CD4-positive, alpha-beta memory T cell (primary cell): ENCODE measurements at places on chromosomes 4 and X. TPM values are rescaled to one million over a fixed set of nuclear protein-coding genes. Genes with fewer than 3 reads are reported as not detected.

GAGE13 gene
- polyA plus RNA-seq, result not detected

RAB41 gene
- not detected for polyA plus RNA-seq

CLIC2 gene
- polyA plus RNA-seq, result 0.18 TPM

GIMD1 gene
- polyA plus RNA-seq, result not detected

MAOB gene
- polyA plus RNA-seq, result not detected

DNA sequence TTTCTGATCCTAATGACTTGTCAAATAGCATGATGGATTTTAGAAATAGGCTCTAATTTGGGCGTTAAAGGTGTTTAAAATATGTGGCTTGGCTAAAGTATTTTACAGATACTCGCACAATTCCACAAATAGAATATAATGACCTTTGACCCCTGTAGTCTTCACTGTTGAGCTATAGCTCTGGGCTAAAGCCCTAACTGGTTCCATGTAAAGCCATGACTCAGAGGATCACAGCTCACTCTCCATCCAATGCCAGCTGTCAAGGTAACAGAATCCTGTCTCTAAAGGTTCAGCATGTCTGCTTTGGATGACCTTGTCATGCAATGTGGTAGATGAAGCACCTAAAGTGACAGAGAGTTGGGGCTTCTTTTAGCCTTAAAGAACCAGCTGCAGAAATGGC, 42.5 kb downstream of the TLR10 start:
- H3K36me3 ChIP-seq, result no peaks in the 10 kb centered on the region
- no peak overlapping the region for H3K27ac ChIP-seq
- no peak overlapping the region for H3K4me3 ChIP-seq
- H3K4me1 ChIP-seq, result no peaks in the 10 kb centered on the region
- DNase-seq, result no peak

GRCh38 chr4:27020603-27021002, 160.0 kb downstream of the STIM2 start:
- DNase-seq, result no peak
- peaks cover 19% of the 10 kb centered on the region for H3K36me3 ChIP-seq
- no peaks in the 10 kb centered on the region for H3K27me3 ChIP-seq
- no peak overlapping the region for H3K27ac ChIP-seq
- no peak overlapping the region for H3K4me3 ChIP-seq

DNA sequence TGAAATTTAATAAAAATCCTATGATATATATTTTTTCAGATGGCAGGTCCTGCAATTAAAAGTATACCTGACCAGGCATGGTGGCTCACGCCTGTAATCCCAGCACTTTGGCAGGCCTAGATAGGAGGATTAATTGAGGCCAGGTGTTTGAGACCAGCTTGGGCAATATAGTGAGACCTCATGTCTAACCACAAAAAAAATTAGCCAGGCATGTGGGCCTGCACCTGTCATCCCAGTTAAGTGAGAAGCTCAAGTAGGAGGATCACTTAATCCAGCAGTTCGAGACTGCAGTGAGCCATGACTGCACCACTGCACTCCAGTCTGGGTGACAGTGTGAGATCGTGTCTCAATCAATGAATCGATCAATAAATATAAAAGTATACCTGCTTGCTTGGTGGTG, 2.5 kb downstream of the OCIAD2 start:
- DNase-seq, result no peak
- no peak overlapping the region for H3K4me3 ChIP-seq

DNA sequence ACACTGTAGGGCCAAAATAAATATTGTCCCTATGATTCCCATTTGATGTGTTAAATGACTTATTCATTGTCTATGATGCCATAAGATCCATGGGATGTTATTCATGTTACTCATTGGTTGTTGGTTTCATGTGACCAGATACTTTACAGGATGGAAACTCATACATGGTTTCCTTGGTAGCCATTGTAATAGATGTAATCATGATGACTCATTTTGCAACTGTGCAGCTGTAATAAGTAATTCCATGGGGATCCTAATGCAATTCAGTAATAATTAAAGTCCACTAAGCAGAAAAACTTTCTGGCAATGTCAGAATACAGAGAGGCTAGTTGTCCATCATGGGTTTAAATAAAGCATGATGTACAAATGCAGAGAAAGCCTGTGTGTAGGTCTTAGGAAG, 389.7 kb upstream of the NR3C2 start:
- no peak for DNase-seq
- no peaks in the 10 kb centered on the region for H3K36me3 ChIP-seq
- H3K27me3 ChIP-seq, result no peaks in the 10 kb centered on the region
- H3K27ac ChIP-seq, result no peak overlapping the region

DNA sequence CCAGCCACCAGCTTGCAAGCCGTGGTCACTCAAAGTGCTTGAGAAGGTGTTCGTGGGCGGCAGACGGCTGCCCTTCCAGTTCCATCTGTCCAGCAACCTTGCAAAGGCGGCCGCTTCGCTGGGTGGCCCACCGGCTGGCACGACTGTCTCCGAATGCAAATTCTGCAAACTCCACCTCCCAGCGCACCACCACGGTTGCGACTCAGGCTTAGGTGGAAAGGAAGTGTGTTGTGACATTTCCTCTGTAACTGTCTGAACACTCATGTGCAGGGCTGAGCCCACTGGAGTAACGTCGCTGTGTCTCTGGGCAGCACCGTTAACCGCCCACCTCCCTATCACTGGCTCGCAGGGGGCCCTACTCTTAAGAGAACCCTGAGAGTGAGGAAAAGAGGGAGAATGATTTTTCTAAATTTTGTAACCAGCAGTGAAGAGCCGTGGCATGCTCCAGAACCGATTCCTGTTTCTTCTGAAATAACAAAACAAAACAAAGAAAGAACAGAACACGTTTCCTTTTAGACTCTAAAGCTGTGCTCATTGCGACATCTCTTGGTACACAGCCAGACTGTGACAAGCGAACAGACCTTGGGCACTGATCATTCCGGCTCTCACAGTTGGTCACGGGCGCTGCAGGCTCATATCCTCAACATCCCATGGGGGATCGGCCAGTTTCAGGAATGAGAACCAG, at the start of gene P2RY8:
Gene P2RY8 (minus strand): TSS at position 155 of the 685 bp plus-strand sequence. CDS start 70,627 bp downstream, outside the sequence.
- no peaks in the 10 kb centered on the region for H3K36me3 ChIP-seq
- H3K27me3 ChIP-seq, result no peaks in the 10 kb centered on the region
- peaks cover 24% of the 10 kb centered on the region for H3K4me1 ChIP-seq
- H3K27ac ChIP-seq, result peak within 1 kb of the TSS; percentile 78
- DNase-seq, result peak; percentile 78
- peak within 1 kb of the TSS; percentile 94 for H3K4me3 ChIP-seq

- no peaks in the 10 kb centered on the region for H3K36me3 ChIP-seq
- DNase-seq, result no peak
- no peaks in the 10 kb centered on the region for H3K4me1 ChIP-seq
- H3K27me3 ChIP-seq, result no peaks in the 10 kb centered on the region
- no peak overlapping the region for H3K4me3 ChIP-seq
These were observed 9.6 kb upstream of the IL13RA1 start for GRCh38 chrX:118717678-118718391.

DNA sequence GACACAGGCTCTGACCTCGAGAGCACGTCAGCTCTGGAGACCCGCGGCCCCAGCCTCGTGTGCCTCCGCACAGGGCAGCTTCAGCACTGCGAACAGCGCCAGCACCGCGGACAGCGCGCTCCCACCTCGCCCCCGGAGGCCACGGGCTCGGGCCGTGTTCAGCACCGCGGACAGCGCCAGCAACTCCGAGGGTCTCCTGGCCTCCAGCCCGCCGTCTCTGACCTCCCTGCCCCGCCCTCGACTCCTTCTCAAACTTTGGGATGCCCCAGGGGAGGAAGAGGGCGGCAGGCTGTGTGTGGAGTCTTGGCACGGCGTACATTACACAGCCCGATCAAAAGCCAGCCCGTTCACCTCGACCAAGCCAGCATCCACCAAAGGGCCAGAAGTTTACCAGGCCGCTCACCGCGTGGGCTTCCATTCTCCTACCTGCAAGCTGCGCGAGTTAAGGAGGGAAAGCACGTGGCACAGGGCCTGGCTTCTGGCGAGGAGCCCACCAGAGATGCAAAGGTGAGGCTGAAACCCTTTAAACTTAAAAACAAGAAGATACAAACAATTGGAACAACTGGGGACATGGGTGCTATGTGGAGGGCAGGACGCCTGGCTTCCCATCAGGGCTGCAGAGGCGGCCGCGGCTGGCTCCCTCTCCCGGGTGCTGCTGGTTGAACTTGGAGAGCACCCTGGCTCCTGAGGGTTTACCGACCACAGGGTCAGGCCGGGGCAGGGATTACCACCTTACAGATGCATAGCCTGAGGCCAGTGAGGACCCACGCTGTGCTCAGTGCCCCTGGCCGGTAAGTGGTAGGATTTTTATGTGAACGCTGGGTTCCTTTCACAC, 4.5 kb upstream of the NKX1-1 start:
- H3K27me3 ChIP-seq, result peaks cover 4% of the 10 kb centered on the region
- H3K36me3 ChIP-seq, result no peaks in the 10 kb centered on the region
- H3K4me3 ChIP-seq, result no peak overlapping the region
- no peaks in the 10 kb centered on the region for H3K4me1 ChIP-seq
- DNase-seq, result peak; percentile 31
- no peak overlapping the region for H3K27ac ChIP-seq

GRCh38 chrX:153845195-153845594, 14.9 kb upstream of the PDZD4 start:
- no peak overlapping the region for H3K27ac ChIP-seq
- DNase-seq, result no peak
- no peak overlapping the region for H3K4me3 ChIP-seq
- H3K36me3 ChIP-seq, result no peaks in the 10 kb centered on the region
- no peaks in the 10 kb centered on the region for H3K4me1 ChIP-seq

- no peak overlapping the region for H3K27ac ChIP-seq
- DNase-seq, result no peak
- H3K4me1 ChIP-seq, result no peaks in the 10 kb centered on the region
- H3K27me3 ChIP-seq, result no peaks in the 10 kb centered on the region
- H3K4me3 ChIP-seq, result no peak overlapping the region
These were observed 21.4 kb upstream of the HERC6 start for GRCh38 chr4:88357262-88357661.
